ENCODE measurements at places on chromosomes 12 and 14. TPM values are rescaled to one million over a fixed set of nuclear protein-coding genes. Genes with fewer than 3 reads are reported as not detected.

RASSF8 gene
- total RNA-seq: 52.8 TPM

AP4S1 gene
- 12.0 TPM for total RNA-seq

NPFF gene
- total RNA-seq: not detected

IFNG-AS1 gene
- 0.85 TPM for total RNA-seq
